Tibial nerve (tissue), 4 donors: ENCODE measurements at places on chromosomes 16 and 17. TPM values are rescaled to one million over a fixed set of nuclear protein-coding genes. Genes with fewer than 3 reads are reported as not detected.

Gene FBXL16
- 1.5 TPM for total RNA-seq

Gene TMEM114
- not detected for total RNA-seq

Gene RFWD3
- total RNA-seq, result 32.8 TPM

Gene SRL
- total RNA-seq, result 3.6 TPM

Gene MLKL
- total RNA-seq, result 22.8 TPM

Gene TSEN54
- total RNA-seq, result 43.3 TPM

Gene EFCAB5
- 0.30 TPM for total RNA-seq

Gene MYH4
- not detected for total RNA-seq

- peak; percentile 74 for DNase-seq
Measured at GRCh38 chr17:3659541-3660111, 8.8 kb downstream of the TAX1BP3 start.

- DNase-seq, result no peak
Measured at GRCh38 chr17:64771980-64772844, 110.1 kb upstream of the SMURF2 start.

- no peak for DNase-seq
Measured at GRCh38 chr17:61216066-61216465, 183.6 kb upstream of the TBX2 start.

DNA sequence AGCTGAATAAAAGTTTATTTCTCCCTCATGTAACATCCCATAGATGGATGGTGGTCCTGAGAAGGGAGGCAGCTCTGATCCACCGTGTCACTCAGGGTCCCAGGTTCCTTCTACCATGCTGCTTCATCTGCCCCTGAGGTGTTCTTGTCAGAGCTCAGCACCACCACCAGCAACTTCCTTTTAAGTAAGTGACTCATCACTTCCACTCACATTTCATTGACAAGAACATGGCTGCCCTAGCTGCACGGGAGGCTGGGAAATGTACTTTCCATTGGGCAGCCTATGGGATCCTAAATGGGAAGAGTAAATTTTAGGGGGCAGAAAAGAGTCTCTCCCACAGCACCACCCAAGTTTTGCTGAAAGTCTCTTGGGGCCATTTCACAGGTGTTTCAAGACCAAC is 134.7 kb downstream of the USP31 start:
- DNase-seq, result no peak

DNA sequence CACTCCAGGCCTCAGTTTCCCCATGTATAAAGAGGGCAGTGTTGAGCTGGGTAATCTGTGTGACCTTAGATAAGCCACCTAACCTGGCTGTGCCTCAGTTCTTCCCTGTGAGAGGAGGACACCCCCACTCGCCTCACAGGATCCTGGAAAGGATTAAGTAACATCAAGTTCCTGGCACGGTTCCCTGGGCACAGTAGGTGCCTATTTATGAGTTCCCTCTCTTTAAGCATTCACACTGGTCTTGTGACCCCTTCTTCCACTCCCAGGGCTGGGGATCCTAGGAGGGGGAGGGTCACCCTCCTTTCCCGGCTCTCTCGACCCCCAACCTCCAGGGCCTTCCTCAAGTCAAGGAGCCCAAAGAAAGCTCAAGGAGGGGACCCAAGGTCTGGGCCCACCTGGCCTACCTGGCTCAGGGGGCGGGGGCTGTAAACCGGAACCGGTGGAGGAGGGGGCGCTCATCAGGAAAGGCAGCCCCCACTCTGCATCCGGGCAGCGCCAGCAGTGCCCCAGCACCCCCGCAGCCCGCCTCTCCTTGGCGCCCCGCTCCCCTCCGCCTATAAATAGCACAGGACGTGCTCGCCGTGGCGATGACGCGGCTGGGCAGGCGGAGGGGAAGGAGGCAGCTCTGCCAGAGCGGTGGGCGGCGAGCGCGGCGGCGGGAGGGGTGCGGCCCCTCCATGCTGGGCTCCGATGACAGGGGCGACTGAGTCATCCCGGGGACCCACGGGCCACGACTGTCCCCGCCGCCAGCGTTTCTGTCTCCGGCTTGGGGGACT is 9.4 kb downstream of the RPL19 start:
- DNase-seq, result peak; percentile 37

DNA sequence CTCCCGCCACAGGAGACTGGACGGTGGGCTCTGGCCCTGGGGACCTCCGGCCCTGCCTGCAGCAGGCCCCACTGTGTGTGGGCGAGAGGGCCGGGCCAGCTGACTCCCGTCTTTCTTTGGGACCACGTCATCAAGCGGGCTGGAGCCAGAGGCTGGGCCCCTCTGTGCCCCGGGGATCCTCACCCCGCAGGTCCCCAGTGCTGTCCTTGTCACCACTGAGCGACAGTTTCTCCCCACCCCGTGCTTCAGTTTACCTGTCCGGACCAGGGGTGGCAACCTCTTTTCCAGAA is 181.9 kb upstream of the ZNF469 start:
- DNase-seq, result no peak

GRCh38 chr17:51035431-51035830 is 85.2 kb downstream of the SPAG9 start:
- no peak for DNase-seq

DNA sequence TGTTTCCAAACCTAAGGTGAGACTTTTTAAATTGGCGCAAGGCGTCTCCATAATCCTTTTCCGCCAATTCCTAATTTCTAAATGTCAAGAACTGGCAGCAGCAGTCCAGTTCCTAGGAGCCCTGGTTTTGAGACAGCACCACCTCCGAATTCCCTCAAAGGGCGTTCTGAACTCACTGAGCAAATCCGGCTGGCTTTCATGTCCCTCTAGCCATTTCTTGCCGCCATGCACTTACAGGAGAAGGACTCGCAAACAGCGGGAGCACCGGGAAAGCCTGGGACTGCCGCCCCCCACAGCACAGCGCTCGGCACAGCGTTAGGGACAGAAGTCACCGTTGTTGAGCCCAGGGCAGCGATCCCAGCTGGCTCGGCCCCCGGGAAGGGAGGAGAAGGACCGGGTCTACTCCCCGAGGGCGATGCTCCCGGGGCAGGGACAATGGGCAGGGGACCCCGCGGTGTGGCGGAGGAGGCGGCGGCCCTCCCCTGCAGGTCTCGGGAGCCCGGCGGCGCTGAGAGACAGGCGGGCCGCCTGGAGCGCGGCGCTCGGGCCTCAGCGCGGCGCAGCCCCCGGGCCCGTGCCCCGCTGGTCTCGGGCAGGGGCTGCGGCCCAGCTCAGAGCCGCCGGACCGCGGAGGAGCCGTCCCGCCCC is 545 bp downstream of the ARHGAP17 start:
- peak; percentile 33 for DNase-seq

DNA sequence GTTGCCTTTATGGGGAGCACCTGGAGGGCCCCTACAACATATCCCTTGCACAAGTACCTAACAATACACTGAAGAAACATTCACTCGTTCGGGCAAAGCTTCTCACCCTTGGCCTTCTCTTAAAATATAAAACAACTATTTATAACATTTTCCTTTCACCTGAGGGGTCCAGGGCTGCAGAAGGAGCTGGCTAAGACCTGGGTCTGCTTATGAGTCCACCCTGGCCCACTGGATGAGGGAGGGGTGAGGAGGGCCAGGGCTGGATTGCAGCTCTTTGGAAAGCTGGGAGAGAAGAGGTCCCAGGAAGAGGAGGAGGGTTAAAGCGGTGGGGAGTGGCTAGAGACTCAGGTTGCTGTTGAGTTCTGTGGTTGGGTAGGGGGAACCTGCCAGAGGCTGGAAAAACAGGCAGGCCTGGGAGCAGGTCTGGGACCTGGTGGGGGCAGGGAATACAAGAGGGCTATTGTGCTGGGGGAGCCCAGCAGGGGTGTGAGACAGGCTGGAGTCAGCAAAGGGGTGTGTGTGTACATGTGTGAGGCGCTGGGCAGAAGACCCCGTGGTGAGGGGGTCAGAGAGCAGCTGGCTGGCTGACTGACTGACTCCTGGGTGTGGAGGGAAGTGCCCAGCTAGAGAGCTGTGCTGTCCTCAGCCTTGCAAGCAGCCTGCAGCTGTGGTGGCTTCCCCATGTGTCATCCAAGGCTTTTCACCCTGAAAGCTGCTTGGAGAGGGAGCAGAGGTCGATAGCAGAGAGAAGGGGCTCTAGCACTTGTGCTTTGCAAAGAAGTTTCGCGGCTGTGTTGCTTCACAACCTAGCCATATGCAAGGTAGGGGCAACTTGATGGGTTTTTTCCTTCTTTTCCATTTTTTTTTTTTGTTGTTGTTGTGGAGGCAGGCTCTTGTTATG is 10.2 kb upstream of the MRC2 start:
- no peak for DNase-seq

GRCh38 chr17:76138234-76138895 is 2.7 kb downstream of the FOXJ1 start:
- DNase-seq, result no peak

- DNase-seq, result no peak
Measured at GRCh38 chr17:14557480-14557879, 256.6 kb downstream of the HS3ST3B1 start.

DNA sequence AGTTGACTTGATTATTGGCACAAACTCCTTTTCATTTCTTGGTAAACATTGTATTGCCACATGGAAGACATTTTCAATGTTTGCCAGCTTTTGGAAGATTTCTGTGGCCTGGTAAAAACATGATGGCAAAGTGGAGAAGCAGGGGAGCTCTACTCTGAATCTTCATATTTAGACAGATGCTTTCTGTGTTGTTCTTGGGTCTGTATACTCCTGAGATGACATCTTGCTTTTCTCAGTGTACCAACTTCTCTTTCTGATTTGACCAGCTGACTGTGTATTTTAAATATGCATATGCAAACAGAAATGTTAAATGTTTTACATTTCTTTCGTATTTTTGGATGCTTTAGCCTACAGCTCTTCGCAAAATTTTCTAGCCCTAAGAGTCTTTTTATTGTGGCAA is 366.2 kb upstream of the MON1B start:
- no peak for DNase-seq

DNA sequence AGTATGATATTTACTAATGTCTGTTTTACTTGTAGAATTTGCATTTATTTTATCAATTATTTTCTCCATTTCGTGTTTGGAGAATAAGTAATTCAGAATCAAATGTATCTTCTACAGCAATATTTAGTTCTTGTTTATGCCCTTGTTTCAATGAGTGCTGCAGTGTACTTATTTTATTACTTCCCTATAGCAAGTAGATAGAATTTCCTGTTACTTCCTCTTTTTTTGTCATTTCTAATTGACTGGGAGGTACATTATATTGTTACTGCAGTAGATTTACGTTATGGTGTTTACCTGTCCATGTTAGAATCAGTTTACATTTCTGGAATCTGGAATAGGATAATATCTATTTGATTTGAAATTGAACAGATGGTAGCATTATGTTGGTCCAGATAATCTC is 71.2 kb downstream of the OMG start:
- no peak for DNase-seq

- no peak for DNase-seq
Measured at GRCh38 chr17:65690626-65691310, 129.3 kb upstream of the AXIN2 start.

DNA sequence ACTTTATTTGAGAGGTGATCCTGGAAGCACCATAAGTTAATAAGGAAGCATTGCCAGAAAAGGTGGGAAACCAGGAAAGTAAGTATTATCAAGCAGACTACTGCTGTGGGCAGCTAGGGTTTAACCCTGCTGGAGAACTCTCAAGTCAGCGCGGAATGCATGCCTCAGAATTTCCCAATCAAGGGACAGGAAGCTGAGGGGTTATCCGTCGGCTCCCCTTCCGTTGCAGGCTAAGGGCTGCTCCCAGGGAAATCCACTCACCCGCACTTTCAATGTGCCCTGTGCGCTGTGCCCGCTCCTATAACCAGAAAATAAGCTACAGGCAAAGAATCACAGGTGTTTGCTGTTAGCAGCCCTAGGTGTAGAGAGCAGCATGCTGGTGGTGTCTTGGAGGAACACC is 138.5 kb upstream of the CACNG3 start:
- DNase-seq, result no peak

DNA sequence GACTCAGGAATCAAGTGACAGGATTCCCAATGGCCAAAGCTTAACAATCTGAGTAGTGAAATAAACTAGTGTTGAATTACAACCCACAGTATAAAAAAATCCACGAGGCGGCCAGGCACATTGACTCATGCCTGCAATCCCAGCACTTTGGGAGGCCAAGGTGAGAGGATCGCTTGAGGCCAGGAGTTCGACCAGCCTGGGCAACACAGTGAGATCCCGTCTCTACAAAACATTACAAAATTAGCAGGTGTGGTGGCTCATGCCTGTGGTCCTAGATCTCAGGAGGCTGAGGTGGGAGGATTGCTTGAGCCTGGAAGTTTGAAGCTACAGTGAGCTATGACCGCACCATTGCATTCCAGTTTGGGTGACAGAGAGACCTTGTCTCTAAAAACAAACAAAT is 133.8 kb downstream of the CPPED1 start:
- no peak for DNase-seq

- DNase-seq, result no peak
Measured at GRCh38 chr17:5784791-5785190, 200.5 kb upstream of the NLRP1 start.

DNA sequence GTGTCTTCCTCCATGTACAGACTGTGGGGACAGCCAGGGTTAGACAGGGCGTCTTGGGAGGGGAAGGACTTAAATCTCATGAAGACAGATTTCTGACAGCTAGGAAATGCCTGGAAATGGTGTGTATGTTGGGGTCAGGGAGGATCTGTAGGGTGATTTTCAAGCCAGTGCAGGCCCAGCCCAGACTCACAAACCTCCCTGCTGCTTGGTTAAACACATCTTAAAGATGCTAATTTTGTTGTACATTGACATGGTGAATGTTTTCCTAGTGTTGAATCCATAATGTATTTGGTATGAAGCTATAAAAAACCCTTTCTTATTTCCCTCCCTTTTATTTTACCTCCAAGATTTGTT is 238.3 kb downstream of the CCDC182 start:
- DNase-seq, result no peak

GRCh38 chr17:81412490-81413093 is 17.3 kb downstream of the BAHCC1 start:
- DNase-seq, result no peak

- DNase-seq, result peak; percentile 23
Measured at GRCh38 chr17:67280279-67280678, 35.3 kb upstream of the HELZ start.

DNA sequence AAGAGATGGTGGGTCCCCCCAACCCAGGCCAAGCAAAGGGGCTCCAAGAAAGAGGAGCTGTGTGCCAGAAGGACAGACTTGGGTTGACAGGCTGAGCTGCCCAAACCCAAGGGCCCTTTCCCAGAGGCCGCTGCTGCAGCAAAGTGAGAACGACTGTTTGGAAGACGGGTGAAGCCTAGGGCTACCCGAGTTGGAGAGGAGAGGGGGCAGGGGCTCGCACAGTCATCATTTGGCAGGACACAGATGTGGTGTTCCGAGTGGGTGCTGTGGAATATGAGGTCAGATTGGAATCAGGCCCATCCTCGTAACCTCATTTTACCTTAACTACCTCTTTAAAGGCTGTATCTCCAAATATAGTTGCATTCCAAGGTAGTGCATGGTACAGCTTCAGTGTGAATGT is 5.3 kb upstream of the MFAP4 start:
- DNase-seq, result no peak

GRCh38 chr16:85710732-85711131 is 22.0 kb upstream of the GINS2 start:
- no peak for DNase-seq

- DNase-seq, result no peak
Measured at GRCh38 chr16:64352246-64352645, 769.6 kb downstream of the CDH11 start.
